ENCODE measurements at places on chromosomes 16 and 17.

DNA sequence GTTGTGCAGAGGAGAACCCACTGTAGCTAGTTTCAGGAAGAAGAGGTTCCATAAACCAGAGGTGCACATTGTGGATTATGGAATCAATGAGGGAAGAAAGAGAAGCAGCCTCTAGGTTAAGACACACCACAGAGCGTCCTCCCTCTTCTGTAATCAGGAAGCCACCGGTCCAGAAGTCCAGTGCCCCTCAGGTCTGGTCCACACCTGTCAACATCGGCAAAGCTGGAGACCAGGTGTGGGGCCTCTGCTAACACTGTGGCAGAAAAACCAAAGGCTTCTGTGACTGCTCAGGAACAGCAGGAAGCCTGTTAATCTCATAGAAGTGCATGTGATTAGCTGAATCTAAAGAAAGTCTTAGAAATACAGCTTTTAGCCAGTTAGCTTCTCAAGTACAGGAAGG is 23.3 kb downstream of the LIMD2 start:
- DNase-seq, result no peak

- DNase-seq, result no peak
Measured at GRCh38 chr16:88705801-88706228, 393 bp downstream of the RNF166 start.

GRCh38 chr17:45050481-45051059 is 862 bp downstream of the DCAKD start:
- no peak for DNase-seq

DNA sequence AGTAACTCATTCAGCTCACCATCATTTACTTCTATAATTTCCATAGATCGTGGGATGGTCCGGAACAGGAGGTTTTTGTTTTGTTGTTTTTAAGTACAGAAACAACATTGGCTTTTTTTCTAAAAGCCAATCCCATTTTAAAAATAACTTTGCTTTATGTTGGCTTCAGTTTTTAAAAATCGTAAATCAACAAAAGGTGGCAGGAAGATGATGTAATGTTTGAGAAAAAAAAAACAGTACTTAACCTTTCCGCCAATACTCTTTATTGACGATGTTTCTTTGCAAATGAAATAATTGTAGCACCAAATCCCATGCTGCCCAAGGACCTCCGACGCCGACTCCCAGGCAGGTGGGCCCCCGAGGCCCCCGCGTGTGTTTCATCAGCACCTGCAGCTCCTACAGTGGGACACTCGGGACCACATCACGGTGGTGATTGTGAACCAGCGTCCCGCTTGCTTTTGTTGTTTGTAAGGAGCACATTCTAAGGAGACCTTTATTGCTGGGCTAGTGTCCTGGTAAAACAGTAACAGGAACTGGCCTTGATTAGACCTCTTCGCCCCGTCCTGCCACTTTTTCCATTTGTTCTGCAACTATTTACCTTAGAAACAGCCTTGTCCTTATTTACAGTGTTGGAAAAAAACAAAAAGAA is 140.2 kb upstream of the CHMP6 start:
- DNase-seq, result no peak

GRCh38 chr16:27267037-27267677 is 1.4 kb downstream of the NSMCE1 start:
- no peak for DNase-seq

GRCh38 chr17:66192378-66192687 is 400 bp upstream of the CEP112 start:
- no peak for DNase-seq

DNA sequence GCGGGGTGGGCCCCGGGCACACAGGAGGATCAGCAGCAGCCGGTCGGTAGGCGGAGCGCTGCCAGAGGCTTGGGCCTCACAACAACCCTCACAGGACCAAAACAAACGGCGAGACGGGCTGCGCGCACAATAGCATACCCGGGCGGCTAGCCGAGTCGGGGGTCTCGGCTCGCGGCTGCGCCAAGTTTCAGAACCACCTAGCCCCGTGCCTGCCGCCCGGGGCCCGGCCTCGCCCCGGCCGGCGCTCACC is 732 bp downstream of the ULK2 start:
- DNase-seq, result no peak

- DNase-seq, result no peak
Measured at GRCh38 chr17:77865112-77865611, 93.3 kb upstream of the TNRC6C start.

- no peak for DNase-seq
Measured at GRCh38 chr16:58430718-58431117, 38.4 kb downstream of the GINS3 start.

GRCh38 chr17:9343516-9343915 is 232.1 kb downstream of the STX8 start:
- DNase-seq, result no peak

- DNase-seq, result no peak
Measured at GRCh38 chr17:80426671-80427326, 11.8 kb downstream of the ENDOV start.

GRCh38 chr17:64968652-64969501 is 49.6 kb upstream of the LRRC37A3 start:
- DNase-seq, result no peak

DNA sequence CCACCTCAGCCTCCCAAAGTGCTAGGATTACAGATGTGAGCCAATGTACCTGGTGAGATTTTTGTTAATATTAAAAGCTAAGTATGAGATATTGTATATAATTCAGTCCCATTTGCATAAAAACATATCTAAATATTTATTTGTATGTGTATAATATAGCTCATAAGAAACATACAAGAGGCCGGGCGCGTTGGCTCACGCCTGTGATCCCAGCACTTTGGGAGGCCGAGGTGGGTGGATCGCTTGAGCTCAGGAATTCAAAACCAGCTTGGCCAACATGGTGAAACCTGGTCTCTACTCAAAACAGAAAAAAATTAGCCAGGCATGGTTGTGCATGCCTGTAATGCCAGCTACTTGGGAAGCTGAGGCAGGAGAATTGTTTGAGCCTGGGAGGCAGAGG is 16.8 kb upstream of the BCO1 start:
- no peak for DNase-seq

DNA sequence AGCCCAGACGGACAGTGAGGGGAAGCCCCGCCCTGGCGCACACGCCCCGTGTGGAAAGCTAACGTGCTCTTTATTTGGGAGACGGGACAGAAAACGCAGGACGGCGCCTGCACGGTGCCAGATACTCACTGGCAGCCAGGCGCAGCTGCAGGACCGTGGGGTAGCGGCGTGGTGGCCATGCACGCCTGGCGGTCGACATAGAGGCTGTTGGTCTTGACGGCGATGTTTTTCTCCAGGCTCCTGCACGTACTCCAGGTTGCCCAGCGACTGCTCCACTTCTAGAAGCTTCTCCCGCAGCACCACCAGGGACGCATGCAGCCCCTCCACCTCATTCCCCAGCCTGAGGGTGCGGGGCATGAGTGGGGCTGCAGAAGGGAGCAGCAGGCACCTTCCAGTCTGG is 5.1 kb upstream of the C1QTNF8 start:
- no peak for DNase-seq

GRCh38 chr16:11640987-11641817 is 27.1 kb upstream of the SNN start:
- no peak for DNase-seq

GRCh38 chr17:7407485-7408251 is at the start of gene NLGN2:
TSS of gene NLGN2 (plus strand) at chr17:7407845. CDS start at chr17:7408256, 411 bp downstream.
- no peak for DNase-seq

DNA sequence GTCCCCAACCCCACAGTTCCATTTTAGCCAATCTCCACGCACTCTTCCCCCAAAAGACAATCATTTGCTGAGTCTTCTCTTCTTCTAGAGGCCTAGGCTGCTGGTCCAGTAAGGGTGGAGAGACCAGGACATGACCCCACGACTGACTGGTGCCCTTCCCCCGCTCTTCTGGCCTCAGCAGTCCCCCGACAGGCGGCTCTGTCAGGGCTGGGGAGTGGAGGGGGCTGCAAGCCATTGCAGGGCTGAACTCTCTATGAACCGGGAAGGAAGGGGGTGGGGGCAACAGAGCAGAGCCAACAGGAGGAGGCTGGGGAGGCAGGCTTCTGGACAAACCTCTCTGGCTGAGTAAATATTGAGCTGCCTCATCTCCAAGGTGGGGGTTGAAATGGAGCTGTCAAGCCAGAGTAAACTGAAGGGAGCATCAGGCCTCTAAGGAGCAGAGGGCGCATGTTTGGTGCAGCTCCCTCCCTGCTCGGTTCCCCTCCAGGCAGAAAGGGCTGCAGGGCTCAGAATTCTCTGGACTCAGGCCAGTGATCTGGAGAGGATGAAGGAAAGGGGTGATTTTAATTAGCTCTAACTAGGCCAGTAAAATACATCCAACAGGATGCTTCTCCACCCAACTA is 8.7 kb downstream of the HOXB1 start:
- no peak for DNase-seq

DNA sequence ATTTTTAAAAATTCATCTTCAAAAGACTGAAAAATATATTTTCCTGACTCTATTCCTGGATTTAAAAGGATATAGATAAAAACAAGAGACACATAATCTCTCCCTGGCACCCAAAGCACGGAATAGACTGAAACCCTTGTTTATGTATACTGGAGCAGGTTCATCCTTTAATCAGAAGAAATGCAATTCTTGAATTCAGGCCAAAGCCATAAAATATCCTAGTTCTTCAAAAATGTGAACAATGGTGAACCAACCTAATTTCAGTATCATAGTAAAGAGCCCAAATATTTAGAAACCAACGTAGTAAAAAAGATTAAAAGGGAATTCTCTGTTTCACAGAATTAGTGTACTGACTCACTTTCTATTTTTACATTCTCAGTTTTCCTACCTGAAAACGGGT is 188.5 kb upstream of the C17orf78 start:
- no peak for DNase-seq

- DNase-seq, result no peak
Measured at GRCh38 chr16:65888201-65888600, 478.3 kb upstream of the CDH5 start.

DNA sequence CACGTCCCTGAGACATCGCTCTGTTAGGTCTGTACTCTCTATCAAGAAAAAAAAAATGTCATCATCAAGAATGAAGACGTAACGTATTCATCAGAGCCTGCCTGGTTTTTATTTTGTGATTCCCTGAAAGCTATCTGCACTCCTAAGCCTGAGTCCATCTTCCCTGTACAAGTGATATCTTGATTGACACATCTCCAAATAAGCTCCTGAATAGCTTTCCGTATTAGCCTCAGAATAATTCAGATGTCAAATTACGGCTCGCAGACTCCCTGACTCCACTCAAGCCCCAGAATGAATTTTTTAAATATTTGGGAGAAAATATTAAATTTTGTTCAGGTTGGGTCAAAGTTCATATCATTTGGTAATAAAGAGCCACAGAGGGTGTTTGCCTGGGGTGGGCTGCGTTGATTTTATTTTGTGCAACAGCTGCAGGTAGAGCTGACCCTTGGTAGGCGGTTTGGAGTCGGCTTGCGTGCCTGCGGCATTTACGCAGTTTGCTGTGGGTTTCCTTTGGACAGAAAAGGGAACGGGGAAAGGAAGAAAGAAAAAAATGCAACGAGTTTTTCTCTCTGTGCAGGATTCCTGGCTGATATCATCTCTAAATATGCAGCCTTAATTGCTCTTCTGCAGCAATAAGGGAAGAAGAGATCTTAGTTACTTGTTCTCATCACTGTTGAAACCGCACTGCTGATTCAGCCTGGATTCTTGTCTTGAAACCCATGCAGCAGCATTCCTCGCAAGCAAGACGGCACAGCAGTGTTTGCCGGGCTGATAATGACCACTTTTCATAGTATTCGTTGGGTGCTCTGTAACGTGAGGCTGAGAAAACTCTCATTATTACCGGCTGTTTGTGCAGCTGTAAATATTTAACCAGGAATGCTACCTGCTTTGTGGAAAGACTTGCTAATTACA is 114.7 kb downstream of the IRX3 start:
- peak; percentile 88 for DNase-seq

DNA sequence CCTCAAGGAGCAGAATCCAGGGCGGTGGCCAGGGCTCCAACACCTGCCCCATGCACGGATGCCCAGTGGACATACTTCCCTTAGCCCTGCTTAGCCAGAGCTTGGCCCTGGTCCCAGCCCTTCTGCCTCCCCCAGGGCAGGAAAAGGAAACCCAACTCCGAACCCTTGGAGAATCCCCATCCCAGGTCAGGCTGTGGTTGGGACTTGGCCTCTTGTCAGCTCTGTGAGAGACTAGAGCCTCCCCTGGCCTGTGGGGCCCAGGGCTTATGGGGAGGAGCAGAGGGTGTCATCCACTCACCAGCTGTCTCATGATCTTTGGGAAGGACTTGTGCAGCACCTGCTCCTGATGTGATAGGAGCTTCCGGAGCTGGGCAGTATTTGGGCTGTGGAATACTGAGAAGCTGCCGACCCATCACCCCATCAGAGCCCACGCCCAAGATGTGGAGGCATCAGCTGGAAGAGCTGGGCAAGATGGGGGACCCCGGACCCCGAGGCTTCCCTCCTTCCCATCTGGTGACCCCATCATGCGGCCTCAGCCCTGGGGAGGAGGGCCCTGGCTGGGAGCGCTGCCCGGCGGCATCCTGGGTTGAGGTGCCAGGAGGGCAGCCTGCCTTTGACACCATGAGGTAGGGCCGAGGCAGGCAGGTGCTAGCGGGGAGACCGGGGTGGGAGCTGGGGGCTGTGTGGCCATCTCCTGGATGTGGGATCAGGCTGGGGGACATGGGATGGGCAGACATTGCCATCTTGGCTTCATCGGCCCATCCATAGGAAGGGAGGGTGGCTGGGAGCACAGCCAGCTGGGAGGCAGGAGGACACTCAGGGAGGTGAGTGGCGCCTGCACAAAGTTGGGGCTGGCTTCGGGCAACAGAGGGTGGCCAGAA is 45.1 kb downstream of the TNFRSF13B start:
- DNase-seq, result no peak

DNA sequence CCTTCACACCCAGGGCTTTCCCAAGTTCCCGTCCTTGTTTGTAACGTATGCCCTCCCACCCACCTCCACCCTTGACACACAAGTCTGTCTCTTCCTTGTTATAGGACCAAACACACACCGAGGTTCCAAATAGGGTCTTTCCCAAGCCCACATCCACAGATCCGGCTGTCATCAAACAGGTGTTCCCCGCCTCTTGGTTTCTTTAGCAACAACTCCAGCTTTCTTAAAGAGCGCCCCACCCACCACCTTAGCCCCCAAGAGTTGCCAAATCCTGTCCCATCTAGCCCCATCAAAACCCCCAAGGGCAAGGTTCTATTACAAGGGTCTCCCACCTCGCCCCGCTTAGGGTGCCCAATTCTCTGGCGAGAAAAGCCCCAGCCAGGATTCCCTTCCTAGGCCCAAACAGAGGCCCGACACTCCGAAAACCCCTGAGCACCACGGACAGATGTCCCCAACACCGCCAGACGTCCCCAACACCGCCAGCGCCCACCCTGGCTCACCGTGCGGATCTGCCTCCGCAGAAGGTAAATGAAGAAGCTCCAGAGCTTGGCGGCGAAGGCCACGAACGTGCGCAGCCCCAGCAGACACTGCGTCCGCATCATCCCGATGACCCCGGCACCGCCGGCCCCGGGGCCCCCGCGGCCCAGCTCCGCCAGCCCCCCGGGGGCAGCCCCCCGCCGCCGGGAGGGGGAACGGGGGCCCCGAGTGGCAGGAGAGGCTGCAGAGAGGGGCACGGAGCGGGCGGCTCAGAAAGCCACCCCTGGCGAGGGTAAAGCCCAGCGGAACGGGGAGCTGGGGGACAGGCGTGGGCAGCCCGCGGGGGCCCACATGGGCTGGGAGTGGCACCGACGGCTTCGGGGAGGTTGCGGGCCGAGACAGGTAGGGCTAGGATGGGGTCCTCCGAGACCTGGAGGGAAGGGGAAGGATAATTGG is 573 bp downstream of the CTDNEP1 start:
- no peak for DNase-seq

- DNase-seq, result no peak
Measured at GRCh38 chr16:4306470-4307214, 9.2 kb upstream of the GLIS2 start.
